Jurkat, Clone E6-1 (cell line): ENCODE measurements at places on chromosomes 11 and 22.

- no peak for DNase-seq
Observed at GRCh38 chr22:31243339-31244045, 31.4 kb downstream of the LIMK2 start.

DNA sequence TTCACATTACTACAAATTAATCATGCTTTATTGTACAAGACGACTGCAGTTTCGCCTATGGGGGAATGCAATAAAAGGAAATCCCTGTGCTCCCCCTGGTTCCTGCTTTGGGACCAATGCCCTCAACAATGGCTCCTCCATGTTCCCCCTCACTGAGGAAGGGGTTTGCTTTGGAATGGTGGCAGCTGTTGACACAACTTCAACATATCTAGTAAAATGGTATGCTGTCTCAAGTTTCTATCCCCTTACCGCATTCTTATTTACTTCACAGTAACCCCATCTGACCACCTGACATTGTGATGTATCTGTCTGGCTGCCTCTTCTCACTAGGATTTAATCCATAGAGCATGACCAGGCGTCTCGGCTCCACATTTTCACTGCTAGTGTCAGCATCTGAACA lies 48.8 kb downstream of the PIWIL3 start:
- DNase-seq: no peak

DNA sequence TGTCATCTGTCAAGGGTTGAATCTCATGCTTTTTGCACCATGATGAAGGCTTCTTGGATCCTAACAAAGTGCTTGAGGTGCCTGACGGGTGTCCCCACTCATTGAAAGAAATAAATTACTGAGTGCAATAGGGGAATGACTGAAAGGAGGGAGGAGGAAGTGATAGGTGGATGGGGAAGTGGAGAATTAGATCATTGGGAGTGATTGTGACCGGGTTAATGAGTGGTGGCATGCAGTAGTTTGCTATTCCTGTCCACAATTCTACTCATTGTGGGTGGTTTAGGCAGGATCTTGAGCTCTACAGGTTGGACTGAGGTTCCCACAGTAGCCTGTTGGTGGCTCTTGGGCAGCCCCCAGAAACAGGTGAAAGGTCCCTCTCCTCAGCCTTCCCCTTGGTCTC lies 44.3 kb downstream of the THAP12 start:
- DNase-seq: no peak

GRCh38 chr11:9130297-9130696 lies 38.9 kb upstream of the SCUBE2 start:
- no peak for DNase-seq

GRCh38 chr11:14669958-14670357 lies 26.4 kb downstream of the PDE3B start:
- DNase-seq: no peak

GRCh38 chr11:117925198-117925925 lies 3.8 kb downstream of the TMPRSS13 start:
- no peak for DNase-seq

- no peak for DNase-seq
Observed at GRCh38 chr11:118263695-118264568, at the start of gene MPZL2. Gene MPZL2, minus strand, starts transcription at chr11:118264297. Its CDS starts 144 bp downstream, at chr11:118264153.

GRCh38 chr22:30885001-30885366 lies 83.6 kb downstream of the MORC2 start:
- no peak for DNase-seq

GRCh38 chr11:19742588-19743292 lies 30.1 kb downstream of the NAV2 start:
- peak; percentile 49 for DNase-seq

DNA sequence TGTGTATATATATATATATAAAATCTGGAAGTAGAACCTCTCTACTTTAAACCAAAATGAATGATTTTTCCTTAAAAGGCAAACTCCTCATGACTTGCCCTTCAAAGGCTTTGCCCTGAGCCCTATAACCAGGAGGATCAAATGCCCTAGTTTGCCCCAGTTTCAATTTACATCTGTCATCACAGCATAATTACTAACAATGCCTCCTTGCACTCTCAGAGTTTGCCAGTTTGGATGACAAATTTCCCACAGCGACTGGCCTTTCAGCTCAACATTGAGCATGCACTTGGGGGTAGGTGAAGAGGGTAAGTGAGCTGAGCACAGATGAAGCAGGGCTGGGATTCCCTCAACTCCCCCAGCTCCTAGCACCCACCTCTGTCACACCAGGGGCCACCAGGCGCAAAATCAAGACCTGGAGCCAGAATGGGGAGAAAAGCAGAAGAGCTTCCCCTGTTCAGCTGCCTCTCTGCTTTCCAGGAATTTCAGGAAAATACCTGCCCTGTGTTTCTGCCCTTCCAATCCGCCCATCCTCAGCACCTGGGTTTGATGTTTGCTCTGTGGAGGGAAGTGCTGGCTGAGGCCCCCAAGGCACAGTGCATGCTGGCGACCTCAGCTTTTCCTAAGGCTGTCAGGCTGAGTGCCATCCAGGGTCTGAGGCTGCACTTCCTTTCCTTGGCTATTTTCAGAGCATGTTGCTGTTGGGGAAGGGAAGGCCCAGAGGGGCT lies 67.5 kb downstream of the ADAMTS15 start:
- DNase-seq: no peak

GRCh38 chr11:124536520-124536919 lies 6.9 kb downstream of the OR8B12 start:
- DNase-seq: peak; percentile 73

- DNase-seq: no peak
Observed at GRCh38 chr11:111983187-111983986, 41.8 kb upstream of the DLAT start.

- DNase-seq: no peak
Observed at GRCh38 chr11:82848829-82849228, 51.4 kb downstream of the PRCP start.

GRCh38 chr11:13775471-13775870 lies 107.0 kb downstream of the FAR1 start:
- DNase-seq: no peak

GRCh38 chr11:85783758-85784157 lies 27.2 kb downstream of the SYTL2 start:
- DNase-seq: no peak

DNA sequence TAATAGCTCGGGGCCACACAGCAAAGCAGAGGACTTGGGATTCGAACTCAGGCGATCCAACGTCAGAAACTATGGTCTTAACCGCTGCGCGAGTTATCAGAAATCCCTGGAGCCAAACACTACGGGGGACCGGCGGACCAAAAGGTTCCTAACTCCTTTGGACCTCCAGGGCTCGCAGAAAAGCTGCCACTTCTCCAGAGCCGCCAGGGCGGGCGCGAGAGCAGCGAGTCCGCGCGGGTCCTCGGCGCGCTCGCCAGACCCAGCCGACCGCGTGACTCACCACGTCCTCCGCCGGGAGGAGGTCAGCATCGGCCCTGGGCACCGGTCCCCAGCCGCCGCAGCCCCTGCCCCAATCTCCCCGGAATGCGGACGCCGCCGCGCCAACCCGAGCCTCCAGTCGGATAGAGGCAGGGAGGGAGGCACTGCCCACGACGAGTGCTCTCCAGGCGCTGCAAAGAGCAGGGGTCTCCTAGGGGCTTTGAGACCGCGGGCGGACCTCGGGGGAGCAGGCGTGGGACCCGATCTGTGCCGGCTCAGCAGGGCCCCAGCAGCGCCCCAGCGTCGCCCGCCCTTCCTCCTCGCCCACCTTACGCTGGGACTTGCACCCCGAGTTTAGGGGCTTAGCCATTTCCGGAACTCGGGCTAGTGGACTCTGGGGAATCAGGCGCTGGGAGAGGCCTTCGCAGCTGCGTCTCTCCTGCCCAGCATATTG lies 6.2 kb upstream of the ALX4 start:
- no peak for DNase-seq

DNA sequence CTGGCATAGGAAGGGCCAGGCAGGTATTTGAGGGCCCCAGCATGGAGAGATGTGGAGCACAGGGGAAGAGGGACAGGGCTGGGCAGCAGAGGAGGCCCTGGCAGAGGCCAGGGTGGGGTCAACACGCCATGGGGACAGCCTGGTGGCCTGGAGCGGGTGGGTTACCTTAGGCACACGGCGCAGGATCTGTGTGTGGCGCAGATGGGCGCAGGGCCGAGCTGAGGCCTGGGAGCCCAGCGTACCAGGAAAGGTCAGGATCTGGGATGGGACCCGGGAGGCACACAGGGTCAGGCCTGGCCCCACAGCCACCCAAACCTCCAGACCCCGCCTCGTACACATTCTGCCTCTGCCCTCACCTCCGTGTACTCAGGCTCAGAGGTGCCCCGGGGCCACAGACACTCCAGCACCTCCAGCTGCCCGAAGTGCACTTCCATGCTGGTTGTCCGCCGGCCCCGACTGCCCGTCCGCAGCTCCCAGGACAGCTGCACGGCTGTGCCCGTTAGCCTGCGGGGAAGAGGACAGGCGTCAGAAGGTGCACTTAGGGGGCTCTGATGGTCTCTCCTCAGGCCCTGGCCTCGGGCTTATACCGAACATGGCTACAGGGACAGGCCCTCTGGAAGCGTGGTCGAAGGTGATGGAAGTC lies 6.4 kb downstream of the ATG2A start:
- no peak for DNase-seq

GRCh38 chr11:30917859-30918478 lies 331.8 kb upstream of the MPPED2 start:
- peak; percentile 57 for DNase-seq

GRCh38 chr22:26529345-26529744 lies 17.1 kb upstream of the TFIP11 start:
- DNase-seq: no peak

DNA sequence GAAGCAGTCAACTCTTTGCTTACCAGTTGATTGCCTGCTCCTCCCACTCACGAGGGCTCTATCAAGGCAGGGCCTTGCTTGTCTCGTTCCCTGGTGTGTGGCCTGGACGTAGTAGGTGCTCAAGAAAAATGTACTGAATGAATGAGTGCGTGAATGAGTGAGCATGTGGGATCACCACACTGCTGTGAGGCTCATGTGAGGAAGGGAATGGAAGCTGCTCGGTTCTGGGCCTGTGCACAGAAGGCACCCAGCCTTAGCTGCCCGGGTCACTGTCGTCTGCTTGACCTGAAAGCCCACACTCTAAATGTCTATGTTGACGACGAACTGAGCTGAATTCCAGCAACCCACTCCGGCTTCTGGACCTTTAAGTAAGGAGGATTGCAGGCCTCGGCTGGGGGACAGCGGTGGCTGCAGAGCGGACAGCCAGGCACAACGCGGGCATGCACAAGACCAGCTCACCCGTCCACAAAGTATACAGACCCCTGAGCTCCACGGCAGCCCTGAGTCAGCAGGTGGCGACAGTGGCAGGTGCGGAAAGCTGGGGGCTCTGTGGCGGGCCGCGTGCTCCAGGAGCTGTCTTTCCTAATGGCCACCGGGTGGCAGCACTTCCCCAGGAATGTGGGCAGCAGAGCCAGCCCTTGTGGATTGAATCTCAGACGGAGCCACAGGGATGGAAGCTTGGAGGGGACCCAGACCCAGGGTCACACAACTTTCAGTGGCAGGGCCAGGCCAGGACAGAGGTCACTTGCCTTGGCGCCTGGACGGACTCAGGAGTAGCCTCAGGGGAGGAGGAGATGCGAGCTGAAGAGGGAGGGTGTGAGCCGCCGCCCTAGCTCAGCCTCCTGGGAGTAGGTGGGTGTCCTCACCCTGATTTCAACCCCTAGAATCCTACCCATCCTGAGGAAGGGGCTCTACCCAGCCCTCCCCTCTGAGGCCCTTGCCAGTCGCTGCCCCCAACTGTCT lies 5.0 kb upstream of the PICK1 start:
- DNase-seq: peak; percentile 65

GRCh38 chr11:35077709-35078469 lies 61.1 kb upstream of the CD44 start:
- DNase-seq: peak; percentile 96

DNA sequence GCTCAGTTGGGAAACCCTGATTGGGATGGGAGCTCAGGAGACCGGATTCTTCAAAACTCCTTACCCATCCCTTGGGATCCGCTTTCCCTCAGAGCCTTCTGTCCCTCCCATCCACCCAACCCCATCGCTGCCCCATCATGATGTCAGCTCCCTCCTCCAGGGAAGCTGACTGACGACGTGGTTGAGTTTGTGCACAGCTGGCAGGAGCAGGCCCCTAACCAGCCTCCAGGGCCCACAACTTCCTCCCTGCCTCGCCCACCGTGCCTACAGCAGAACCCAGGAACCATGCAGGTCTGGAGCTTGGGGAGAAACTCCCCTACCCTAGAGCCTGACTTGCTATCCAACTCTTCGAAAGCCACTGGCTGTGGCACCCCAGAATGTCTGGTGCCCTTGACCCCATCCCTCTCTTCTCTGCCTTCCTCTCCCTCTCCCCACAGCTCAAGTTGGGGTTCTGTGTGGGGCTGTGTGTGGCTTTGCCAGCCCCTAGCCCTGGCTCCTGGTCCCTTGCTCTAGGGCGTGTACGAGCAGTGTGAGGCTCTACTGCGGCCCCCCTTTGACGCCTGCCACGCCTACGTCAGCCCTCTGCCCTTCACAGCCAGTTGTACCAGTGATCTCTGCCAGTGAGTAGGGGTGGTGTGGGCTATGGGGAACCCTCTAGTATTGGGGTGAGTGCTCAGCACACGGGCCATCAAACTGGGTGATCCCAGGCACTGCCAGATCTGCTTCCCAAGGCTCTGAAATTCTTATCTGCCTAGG lies 11.1 kb downstream of the OTOG start:
- no peak for DNase-seq

DNA sequence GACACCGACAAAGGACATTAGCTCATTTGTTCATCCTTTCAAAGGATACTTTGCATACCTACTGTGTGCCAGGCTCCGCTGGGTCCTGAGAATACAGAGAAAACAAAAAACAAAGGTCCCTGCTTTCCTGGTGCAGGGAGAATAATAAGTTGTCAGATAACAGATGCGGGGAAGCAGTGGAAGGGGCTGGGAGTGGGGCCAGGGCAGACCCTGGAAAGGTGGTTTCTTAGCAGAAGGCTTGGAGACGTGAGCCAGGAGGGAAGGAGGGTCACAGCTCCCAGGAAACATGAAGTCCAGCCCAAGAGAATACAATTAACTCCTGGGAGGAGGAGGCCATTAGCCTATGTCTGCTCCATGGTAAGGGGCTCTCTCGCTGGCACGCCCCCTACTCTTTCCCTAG lies 9.8 kb upstream of the ANO1 start:
- no peak for DNase-seq

DNA sequence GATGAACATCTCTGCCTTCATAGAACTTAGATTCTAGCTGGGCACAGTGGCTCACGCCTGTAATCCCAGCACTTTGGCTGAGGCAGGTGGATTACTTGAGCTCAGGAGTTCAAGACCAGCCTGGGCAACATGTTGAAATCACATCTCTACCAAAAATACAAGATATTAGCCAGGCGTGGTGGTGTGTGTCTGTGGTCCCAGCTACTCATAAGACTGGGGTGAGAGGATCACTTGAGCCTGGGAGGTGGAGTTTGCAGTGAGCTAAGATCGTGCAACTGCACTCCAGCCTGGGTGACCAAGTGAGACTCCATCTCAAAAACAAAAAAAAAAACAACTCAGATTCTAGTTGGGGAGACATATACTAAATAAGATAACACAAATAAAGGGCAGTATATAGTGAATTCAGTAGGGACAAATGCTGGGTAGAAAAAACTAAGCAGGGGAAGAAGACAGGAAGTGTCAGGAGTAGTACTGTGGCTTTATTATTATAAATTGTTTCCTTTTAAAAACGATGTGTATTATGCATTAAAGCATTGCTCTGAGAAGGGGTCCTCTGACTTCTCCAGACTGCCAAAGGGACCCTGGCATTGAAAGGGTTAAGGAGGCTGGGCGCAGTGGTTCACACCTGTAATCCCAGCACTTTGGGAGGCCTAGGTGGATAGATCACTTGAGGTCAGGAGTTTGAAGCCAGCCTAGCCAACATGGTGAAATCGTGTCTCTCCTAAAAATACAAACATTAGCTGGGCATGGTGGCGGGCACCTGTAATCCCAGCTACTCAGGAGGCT lies 46.7 kb downstream of the PACS1 start:
- no peak for DNase-seq
